ENCODE measurements at places on chromosomes 1 and 21.
A peak's percentile ranks its signal among the peaks of the same experiment; 100 is the strongest.

DNA sequence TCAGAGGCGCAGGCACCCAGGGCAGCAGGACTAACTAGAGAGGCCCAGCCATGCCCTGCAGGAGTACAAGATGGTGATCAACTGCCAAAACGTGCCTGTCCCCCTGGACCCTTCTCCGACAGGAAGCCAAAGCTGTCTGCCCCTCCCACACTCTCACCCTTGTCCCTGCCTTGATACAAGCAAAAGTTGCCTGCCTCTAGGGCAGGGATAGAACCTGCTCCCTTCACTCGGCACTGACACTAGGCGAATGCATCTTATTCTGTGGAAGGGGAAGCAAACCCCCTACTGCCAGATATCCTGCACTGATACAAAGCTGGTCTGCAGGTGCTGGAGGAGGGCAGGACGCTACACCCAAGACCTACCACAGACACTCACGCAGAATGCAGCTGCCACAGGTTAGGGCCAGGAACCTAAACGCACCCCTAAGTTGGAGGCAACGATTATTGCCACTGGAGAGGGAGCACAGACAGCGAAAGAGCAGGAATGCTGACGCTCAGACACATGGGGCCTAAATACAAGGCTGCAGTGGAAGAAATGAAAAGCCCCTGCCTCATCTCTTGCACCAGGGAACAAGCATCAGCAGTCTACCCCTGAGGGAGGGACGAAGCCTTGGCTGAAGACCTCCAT lies 3.7 kb downstream of the TARBP1 start:
- no peak for DNase-seq

- no peak for DNase-seq
Observed at GRCh38 chr1:27331922-27332321, 9.9 kb upstream of the SYTL1 start.

DNA sequence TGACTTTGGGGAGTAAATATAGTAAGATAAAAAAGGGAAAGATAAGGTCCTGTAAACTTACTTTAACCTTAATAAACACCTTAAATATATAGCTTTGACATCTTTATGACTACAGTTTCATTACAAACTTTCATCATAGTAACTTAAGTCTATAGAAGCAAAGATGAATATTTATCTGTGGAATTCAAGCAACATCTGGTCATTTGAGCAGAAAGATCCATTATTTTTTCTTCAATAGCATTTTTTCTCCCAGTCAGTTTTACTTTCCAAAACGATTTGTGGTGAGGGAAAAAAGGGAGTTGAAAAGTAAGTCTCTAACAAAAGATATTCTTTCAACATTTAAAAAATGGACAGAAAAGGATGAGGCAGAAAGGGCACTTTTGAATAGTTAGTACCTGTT lies 69.0 kb downstream of the HMCN1 start:
- DNase-seq: no peak

DNA sequence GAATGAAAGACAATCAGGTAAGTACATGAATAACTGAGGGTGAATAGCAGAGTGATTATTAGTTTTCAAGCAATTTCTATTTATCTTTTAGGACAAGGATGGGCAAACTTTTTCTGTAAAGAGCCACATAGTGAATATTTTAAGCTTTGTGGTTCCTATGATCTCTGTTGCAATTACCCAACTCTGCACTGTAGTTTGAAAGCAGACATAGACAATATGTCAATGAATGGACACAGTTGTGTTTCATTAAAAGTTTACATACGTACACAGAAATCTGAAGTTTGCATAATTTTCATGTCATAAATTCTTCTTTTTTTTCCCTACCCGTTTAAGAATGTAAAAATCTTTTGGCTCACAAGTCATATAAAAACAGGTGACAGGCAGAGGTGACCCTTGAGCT lies 71.4 kb downstream of the ZNF281 start:
- no peak for DNase-seq

- peak; percentile 73 for DNase-seq
Observed at GRCh38 chr21:41168391-41169257, 664 bp downstream of the BACE2 start.

DNA sequence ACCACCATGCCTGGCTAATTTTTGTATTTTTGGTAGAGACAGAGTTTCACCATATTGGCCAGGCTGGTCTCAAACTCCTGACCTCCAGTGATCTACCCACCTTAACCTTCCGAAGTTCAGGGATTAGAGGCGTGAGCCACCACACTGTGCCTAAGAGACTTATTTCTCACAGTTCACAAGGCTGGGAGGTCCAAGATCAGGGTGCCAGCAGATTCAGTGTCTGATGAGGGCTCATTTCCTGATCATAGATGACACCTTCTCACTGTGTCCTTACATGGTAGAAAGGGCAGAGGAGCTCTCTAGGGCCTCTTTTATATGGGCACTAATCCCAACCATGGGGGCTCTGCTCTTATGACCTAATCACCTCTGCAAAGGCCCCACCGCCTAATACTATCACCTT lies 58.8 kb downstream of the ARHGEF10L start:
- no peak for DNase-seq

DNA sequence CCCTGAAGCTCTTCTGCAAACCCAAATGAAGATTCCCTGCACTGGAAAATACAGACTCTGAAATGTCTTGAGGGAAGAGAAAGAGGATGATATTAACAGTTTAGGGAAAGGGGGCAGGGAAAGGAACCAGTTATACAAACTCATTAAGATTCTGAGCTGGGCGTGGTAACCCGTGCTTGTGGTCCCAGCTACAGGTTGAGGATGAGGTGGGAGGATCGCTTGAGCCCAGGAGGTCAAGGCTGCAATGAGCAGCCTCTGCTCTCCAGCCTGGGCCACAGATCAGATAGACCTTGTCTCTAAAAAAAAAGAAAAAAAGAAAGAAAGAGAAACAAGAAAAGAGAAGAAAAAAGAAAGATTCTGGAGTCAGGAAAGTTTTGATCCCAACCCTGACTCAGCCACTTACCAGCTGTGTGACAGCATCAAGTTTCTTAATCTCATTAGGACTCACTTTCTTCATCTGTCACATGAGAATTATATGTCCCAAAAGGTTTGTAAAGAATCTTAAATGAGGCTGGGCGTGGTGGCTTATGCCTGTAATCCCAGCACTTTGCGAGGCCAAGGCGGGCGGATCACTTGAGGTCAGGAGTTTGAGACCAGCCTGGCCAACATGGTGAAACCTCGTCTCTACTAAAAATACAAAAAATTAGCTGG lies 53.9 kb downstream of the OPTC start:
- no peak for DNase-seq

- no peak for DNase-seq
Observed at GRCh38 chr1:32830092-32830852, 12.8 kb downstream of the S100PBP start.

- no peak for DNase-seq
Observed at GRCh38 chr1:52672946-52673345, 25.2 kb downstream of the COA7 start.

- DNase-seq: no peak
Observed at GRCh38 chr1:210089855-210090254, 142.7 kb upstream of the SERTAD4 start.

DNA sequence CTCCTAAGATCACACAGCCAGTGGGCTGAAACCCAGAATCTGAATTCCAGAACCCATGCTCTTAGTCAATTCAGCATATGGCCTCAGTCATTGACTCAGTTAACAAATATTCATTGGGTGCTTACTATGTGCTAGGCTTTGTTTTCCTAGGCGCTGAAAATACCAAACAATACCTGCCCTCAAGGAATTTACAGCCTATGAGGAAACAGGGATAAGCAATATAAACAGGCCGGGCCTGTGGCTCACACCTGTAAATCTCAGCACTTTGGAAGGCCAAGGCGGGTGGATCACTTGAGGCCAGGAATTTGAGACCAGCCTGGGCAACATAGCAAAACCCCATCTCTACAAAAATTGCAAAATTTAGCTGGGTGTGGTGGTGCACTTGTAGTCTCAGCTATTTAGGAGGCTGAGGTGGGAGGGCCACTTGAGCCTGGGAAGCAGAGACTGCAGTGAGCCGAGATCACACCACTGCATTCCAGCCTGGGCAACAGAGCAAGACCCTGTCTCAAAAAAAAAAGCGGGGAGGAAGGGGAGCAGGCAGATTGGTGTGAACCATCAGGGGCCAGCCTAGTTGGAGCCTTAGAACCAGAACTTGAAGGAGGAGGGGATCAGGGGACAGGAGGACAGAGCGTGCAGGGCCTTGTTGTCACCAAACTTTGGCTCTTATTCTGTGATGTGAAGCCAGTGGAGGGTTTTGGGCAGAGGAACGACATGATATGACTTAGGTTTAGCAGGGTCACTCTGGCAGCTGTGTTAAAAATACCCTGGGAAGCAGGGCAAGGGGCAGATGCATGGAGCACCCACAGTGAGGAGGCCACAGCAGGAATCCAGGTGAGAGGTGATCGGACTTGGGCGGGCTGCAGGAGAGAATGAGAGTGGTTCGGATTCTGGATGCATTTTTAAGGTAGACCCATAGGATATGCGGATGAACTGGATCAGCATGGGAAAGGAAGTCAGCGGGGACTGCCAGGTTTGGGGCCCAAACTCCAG lies 5.8 kb downstream of the TINAGL1 start:
- DNase-seq: no peak

DNA sequence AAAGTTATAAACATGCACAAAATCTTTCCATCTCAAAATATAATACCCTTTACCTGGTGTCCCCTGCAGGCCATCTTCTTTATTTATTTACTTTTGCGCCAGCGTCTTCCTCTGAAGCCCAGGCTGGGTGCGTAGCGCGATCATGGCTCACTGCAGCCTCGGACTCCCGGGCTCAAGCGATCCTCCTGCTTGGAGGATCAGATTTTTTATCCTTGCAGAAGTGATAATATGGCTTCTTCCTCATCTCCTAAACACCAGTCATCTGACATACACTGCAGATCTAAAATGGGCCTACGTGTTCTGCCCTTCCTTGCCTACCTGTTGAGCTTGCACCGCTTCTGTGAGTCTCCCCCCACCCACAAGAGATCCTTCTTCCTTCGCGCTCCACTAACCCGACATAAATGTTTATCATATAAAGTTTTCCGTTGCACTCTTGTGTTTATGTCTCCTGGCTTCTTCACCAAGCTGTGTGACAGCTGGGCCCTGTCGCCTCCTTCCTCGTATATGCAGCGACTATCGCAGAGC lies 506 bp upstream of the SRP9 start:
- no peak for DNase-seq

DNA sequence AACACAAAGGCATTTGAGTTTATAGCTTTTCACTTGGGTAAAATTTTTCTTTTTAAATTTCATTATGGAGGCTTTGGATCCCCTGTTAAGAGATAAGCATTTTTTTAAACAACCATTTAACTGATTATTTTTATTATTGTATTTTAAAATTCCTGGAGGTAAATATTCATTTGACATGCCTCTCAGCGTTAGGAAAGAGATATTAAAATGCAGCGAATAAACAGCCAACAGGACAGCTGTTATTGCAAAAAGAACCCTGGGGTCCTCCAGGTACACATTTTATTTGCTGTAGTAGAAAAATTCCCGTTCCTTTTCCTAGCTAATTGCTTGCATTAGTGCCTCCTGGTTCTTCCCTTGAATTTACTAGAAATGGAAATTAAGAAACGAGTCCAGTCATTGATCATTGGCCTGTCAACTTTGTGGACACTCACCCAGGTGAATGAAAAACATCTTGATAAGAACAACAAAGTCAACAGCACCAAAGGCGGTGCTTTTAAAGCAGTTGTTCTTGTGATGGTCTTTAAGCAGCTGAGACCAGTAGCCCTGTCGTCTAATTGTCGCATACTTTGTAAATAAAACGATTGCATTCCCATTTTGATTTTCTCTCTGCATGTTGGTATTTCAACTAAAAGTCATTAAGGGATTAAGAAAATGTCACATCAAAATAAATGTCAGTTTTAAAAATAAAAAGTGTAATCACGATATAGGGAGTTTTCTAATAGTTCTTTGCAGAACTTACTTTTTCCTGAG lies 282.4 kb downstream of the GRIK1 start:
- DNase-seq: no peak

Measured in retina (tissue), 1 donor.